Neuronal stem cell (in vitro differentiated cells): ENCODE measurements at places on chromosomes 3 and 15.
A peak's percentile ranks its signal among the peaks of the same experiment; 100 is the strongest.

- no peaks in the 10 kb centered on the region for H3K36me3 ChIP-seq
- no peak for DNase-seq
- no peak overlapping the region for H3K27ac ChIP-seq
- H3K4me3 ChIP-seq: peak overlapping the region; percentile 25
- H3K4me1 ChIP-seq: no peaks in the 10 kb centered on the region
- no peaks in the 10 kb centered on the region for H3K27me3 ChIP-seq
Measured at GRCh38 chr15:25240461-25241021, 198.3 kb downstream of the UBE3A start.

DNA sequence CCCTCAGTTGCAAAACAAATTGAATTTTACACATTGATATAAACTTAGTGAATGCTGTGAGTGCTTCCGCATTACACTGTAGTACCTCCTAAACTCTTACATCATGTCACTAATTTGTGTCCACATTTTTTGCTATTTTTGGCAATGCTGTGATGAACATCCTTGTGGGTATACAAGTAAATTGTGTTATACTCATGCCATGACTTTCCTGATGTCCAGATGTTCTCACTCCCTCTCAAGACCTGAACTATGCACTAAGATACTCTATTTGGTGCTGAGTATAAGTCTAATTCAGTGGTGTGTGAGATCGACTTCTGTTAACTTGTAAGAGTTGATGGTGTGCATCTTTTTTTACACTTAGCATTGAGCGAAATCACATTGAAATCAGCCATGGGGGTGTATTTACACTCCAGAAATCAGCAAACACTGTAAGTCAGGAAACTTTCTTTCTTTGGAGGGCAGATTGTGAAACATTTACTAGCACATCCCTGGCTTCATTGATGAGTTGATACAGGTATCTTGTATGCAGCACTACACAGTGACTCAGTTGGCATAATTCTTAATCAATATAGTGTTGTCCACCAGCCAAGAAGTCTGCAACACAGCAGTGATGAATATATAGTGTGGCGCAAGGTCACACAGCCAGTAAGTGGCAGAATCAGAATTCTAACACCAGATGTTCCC, 228.1 kb upstream of the RORA start:
- DNase-seq: no peak
- H3K27me3 ChIP-seq: no peaks in the 10 kb centered on the region
- H3K27ac ChIP-seq: no peak overlapping the region
- no peaks in the 10 kb centered on the region for H3K4me1 ChIP-seq
- no peak overlapping the region for H3K4me3 ChIP-seq

DNA sequence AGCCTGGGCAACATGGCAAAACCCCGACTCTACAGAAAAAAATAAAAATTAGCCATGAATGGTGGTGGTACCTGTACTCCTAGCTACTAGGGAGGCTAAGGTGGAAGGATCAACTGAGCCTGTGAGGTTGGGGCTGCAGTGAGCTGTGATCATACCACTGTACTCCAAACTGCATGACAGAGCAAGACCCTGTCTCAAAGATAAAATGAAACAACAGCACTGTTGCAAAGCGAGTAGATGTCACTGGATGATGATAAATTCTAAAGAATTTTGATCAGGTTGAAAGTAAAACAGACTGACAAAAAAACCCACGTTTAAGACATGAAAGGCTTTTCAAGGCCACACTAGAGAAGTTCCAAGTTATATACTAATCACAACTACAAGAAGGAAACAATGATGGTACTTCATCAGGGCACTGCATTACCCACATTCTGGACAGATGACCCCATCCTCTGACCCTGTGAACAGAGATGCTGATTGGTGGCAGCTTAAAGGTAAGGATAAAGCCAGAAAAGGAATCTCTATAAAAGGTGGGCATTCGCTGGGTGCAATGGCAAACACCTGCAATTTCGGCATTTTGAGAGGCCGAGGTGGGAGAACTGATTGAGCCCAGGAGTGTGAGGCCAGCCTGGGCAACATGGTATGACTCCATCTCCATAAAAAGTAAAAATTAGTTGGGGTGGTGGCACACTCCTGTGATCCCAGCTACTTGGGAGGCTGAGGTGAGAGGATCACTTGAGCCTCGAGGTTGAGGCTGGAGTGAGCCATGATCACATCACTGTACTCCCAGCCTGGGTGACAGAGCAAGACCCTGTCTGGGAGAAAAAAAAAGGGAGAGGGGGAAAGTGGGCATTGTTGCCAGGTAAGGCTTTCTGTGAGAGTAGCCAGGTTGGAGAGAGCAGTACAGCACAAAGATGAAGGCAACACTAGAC, 59.2 kb downstream of the TBL1XR1 start:
- peaks cover 2% of the 10 kb centered on the region for H3K4me1 ChIP-seq
- peaks cover 70% of the 10 kb centered on the region for H3K36me3 ChIP-seq
- no peak for DNase-seq
- H3K4me3 ChIP-seq: no peak overlapping the region
- no peaks in the 10 kb centered on the region for H3K27me3 ChIP-seq

- H3K27me3 ChIP-seq: no peaks in the 10 kb centered on the region
- peak overlapping the region; percentile 10 for H3K27ac ChIP-seq
- no peaks in the 10 kb centered on the region for H3K4me1 ChIP-seq
- H3K4me3 ChIP-seq: no peak overlapping the region
Measured at GRCh38 chr3:166071-166470, 30.5 kb upstream of the CHL1 start.

DNA sequence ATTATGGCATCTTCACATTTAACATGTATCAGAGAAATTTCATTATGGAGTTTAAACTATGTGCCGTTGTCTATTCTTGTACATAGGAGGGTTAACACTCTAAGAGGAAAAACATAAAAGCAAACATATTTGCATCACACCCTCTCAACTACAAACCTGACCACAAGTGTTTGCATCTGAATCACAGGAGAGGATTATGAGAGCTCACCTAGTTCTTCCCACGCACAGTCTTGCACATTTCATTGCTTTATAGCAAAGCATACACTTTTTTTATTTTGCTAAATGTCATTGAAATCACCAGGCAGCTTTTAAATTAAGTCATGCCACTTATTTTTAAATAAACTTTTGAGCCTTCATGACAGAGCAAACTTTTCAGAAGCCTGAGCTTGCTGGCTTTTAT, 12.5 kb downstream of the TRAT1 start:
- no peak overlapping the region for H3K4me3 ChIP-seq
- no peaks in the 10 kb centered on the region for H3K36me3 ChIP-seq
- no peak overlapping the region for H3K27ac ChIP-seq
- no peaks in the 10 kb centered on the region for H3K27me3 ChIP-seq
- peaks cover 2% of the 10 kb centered on the region for H3K4me1 ChIP-seq

DNA sequence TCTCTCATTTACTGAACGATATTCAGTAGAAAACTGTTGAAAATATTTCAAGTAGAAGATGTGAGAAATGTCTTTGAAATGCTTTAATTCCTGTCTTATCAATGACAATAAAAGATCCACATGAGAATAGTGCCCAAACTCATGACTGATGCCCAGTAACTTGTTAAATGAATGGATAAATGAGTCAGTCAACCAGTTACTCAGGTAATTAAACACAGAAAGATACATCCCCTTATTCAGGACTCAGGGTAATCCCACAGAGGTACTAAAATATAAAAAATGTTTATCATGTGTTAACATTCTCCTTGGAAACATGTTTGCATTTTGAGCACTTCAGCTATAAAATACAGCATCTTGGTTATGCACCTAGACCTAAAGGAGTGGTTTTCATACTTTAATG, 169.5 kb downstream of the MBNL1 start:
- no peak for DNase-seq
- peaks cover 10% of the 10 kb centered on the region for H3K36me3 ChIP-seq
- no peaks in the 10 kb centered on the region for H3K4me1 ChIP-seq
- no peak overlapping the region for H3K27ac ChIP-seq
- H3K4me3 ChIP-seq: no peak overlapping the region
